Frontal cortex (tissue), 4 donors: ENCODE measurements at places on chromosomes 7 and 10. TPM values are rescaled to one million over a fixed set of nuclear protein-coding genes. Genes with fewer than 3 reads are reported as not detected.

NUPR2 gene
- total RNA-seq = not detected

COL26A1 gene
- 14.3 TPM for total RNA-seq

ST8SIA6 gene
- 4.9 TPM for total RNA-seq

CNNM1 gene
- total RNA-seq = 2.4 TPM

NUDT5 gene
- 14.3 TPM for total RNA-seq

TMEM196 gene
- total RNA-seq = 18.8 TPM

MINDY4 gene
- total RNA-seq = 2.4 TPM

SORCS1 gene
- total RNA-seq = 16.7 TPM

CRYGN gene
- under 0.01 TPM for total RNA-seq

PAX2 gene
- not detected for total RNA-seq

RET gene
- 1.6 TPM for total RNA-seq

CH25H gene
- 0.82 TPM for total RNA-seq

GPER1 gene
- 1.6 TPM for total RNA-seq

PCGF5 gene
- 15.5 TPM for total RNA-seq

EPHB6 gene
- 29.3 TPM for total RNA-seq

PGAM2 gene
- 4.5 TPM for total RNA-seq

CCNY gene
- 54.6 TPM for total RNA-seq

ANKRD1 gene
- not detected for total RNA-seq

MYPN gene
- total RNA-seq = not detected

IKZF1 gene
- total RNA-seq = 1.2 TPM

PDSS1 gene
- 25.3 TPM for total RNA-seq

C7orf33 gene
- not detected for total RNA-seq

SEMA4G gene
- 6.5 TPM for total RNA-seq

CRHR2 gene
- total RNA-seq = 0.41 TPM

TUBAL3 gene
- total RNA-seq = not detected

MET gene
- total RNA-seq = 2.9 TPM

UPK3B gene
- total RNA-seq = not detected

CALML5 gene
- not detected for total RNA-seq

HOXA5 gene
- total RNA-seq = not detected

ZNF722 gene
- total RNA-seq = not detected

CELF2 gene
- 129 TPM for total RNA-seq

VSTM4 gene
- total RNA-seq = 2.4 TPM

SLC25A28 gene
- 25.3 TPM for total RNA-seq

TMEM72 gene
- not detected for total RNA-seq

STEAP2 gene
- 2.4 TPM for total RNA-seq

HABP2 gene
- not detected for total RNA-seq

ACTL6B gene
- total RNA-seq = 163 TPM

MKX gene
- total RNA-seq = 1.6 TPM

SLC29A4 gene
- 14.7 TPM for total RNA-seq

ABCC2 gene
- total RNA-seq = 0.41 TPM

SPDYE6 gene
- not detected for total RNA-seq

HSPA12A gene
- 33.0 TPM for total RNA-seq

PTN gene
- 154 TPM for total RNA-seq

GTF2IRD2 gene
- total RNA-seq = 53.0 TPM

ADARB2 gene
- total RNA-seq = 3.3 TPM

HOXA10 gene
- not detected for total RNA-seq

SAP25 gene
- not detected for total RNA-seq

GJC3 gene
- total RNA-seq = 0.41 TPM

ASAH2 gene
- 2.9 TPM for total RNA-seq

IGF2BP3 gene
- total RNA-seq = 81.5 TPM

CEP55 gene
- 2.4 TPM for total RNA-seq

RNF32 gene
- total RNA-seq = 1.2 TPM
